ENCODE measurements at places on chromosomes 6 and 20. TPM values are rescaled to one million over a fixed set of nuclear protein-coding genes. Genes with fewer than 3 reads are reported as not detected.

Gene VNN1
- 4.5 TPM for total RNA-seq

Gene GPSM3
- 26.2 TPM for total RNA-seq

Gene LY86
- total RNA-seq: 3.6 TPM

Gene PTK6
- 0.19 TPM for total RNA-seq

Gene SUMO4
- 2.9 TPM for total RNA-seq

- no peak for DNase-seq
These were observed 283.7 kb downstream of the CD83 start for GRCh38 chr6:14401246-14401645.

DNA sequence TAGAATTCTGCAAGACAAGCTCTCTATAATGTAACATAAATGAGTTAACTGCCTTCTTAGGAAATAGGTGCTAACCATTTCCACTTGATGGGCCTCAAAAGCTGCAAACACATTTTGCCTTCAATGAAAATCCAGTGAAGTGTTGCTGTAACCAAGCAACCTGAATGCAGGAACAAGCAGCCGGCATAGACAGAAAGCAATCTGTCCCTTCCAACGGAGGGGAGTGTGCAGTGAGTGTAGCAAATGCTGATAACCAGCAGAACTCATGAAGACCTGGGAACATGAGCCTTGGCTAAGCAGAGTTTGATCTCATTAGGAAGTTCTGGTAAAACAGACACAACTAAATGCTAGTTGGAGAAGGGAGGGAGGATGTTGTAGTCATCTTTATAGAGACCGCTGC is 697.8 kb downstream of the KIF16B start:
- no peak for DNase-seq

GRCh38 chr6:148887181-148887580 is 140.4 kb downstream of the UST start:
- DNase-seq: no peak

GRCh38 chr6:40425192-40425919 is 161.8 kb downstream of the LRFN2 start:
- DNase-seq: no peak

All from aorta (tissue), 5 donors.